ENCODE measurements at places on chromosomes 11 and 22. TPM values are rescaled to one million over a fixed set of nuclear protein-coding genes. Genes with fewer than 3 reads are reported as not detected.

DNA sequence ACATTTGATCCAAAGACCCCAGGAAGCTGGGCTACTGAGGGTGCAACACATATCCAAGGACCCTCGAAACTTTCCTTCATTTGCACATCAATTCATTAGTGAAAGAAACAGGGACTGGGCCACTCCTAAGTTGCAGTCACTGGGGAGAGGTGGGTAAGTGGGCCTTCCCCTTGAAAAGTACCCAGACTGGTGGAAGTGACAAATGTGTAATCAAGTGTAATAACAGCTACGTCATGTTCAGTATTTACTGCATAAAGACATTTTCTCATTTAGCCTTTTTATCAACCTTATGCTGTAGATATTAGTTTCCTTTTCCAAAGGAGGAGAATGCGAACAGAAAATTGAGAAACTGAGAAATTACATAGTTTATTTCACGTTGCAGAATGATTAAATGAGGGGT is 101.9 kb upstream of the OLFML1 start:
- no peak overlapping the region for H3K4me3 ChIP-seq
- no peaks in the 10 kb centered on the region for H3K27me3 ChIP-seq
- peaks cover 7% of the 10 kb centered on the region for H3K4me1 ChIP-seq
- no peak overlapping the region for H3K27ac ChIP-seq

DNA sequence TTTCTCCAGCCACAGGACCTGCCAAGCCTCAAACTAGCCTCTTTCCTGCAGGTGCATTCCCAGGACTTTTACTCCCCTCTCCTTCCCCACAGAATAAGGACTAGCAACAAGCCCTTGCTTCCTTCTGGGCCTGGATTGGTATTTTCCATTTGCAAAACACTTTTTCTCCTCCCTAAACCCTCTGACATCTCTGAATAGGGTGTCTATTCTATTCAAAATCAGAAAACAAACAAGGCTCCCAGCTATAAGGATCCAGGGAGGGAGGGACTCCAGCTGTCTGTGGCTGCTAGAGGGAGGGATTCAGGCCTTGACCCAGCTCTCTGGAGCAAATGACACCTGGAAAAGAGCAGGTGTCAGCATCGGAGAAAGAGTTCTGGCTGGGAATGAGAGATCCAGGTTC is 168.5 kb upstream of the BDNF start:
- H3K27ac ChIP-seq: no peak overlapping the region
- peaks cover 37% of the 10 kb centered on the region for H3K27me3 ChIP-seq
- DNase-seq: no peak
- H3K4me3 ChIP-seq: no peak overlapping the region
- H3K4me1 ChIP-seq: peaks cover 6% of the 10 kb centered on the region

DNA sequence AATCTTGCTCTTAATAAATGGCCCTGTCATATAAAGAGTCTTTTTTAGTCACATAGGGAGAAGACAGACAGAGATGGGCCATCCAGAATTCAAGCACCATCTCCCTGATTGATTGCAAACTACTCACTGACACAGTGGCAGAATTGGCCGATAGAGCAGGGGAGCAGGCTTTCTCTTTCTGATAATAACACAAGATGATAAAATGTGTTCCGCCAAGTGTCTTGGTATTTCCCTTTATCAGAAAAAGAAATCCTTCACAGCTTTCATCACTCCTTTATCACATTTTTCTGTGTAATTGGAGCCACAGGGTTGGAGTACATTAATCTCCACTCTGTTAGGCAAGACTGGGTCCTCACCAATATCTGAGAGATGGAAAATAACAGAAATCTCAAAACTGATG is 406.0 kb downstream of the TMEM135 start:
- DNase-seq: no peak
- H3K4me1 ChIP-seq: no peaks in the 10 kb centered on the region
- no peak overlapping the region for H3K4me3 ChIP-seq
- no peak overlapping the region for H3K27ac ChIP-seq
- no peaks in the 10 kb centered on the region for H3K36me3 ChIP-seq

DNA sequence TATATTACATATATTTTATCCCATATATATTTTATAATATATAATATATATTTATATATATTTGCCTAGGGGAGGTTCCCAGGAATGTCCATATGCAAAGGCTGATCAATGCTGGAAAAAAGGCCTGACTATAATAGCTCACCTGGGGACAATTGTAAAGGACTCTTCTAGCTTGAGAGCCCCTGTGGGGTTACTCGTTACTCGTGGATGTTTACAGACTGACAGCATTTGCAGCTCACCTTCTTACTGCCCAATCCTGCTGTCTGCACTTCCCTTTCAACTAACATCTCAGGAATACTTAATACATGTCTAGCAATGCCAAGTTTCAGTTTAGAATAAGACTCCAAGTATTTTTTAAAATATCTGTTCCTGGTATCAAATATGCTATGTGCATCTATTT is 1365.4 kb upstream of the RAG2 start:
- no peaks in the 10 kb centered on the region for H3K36me3 ChIP-seq
- no peak overlapping the region for H3K4me3 ChIP-seq
- no peaks in the 10 kb centered on the region for H3K27me3 ChIP-seq
- H3K4me1 ChIP-seq: no peaks in the 10 kb centered on the region
- DNase-seq: no peak

The CATSPER1 gene
- not detected for total RNA-seq

GRCh38 chr11:117827521-117828511 is 3.3 kb upstream of the FXYD2 start:
- no peak overlapping the region for H3K4me3 ChIP-seq
- H3K27me3 ChIP-seq: peaks cover 10% of the 10 kb centered on the region
- H3K36me3 ChIP-seq: no peaks in the 10 kb centered on the region
- DNase-seq: no peak
- peaks cover 71% of the 10 kb centered on the region for H3K4me1 ChIP-seq

DNA sequence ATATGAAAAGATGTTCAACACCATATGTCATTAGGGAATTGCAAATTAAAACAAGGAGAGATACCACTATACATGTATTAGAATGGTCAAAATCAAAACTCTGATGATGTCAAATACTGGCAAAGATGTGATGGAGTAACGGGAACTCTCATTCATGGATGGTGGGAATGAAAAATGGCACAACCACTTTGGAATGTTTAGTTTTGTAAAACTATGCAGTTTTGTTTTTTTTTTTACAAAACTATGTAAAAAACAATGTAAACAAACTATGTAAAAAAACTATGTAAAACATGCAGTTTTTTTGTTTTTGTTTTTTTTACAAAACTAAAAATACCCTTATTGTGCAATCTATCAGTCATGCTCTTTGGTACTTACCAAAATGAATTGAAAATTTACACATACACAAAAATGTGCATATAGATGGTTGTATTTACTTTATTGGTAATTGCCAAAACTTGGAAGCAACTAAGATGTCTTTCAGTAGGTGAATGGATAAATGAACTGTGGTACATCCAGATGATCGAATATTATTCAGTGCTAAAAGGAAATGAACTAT is 5.0 kb upstream of the USP47 start:
- peaks cover 10% of the 10 kb centered on the region for H3K4me1 ChIP-seq
- H3K27ac ChIP-seq: no peak overlapping the region
- DNase-seq: no peak
- H3K36me3 ChIP-seq: no peaks in the 10 kb centered on the region
- H3K4me3 ChIP-seq: no peak overlapping the region
